Left lung (tissue), 14 donors: ENCODE measurements at places on chromosomes 11 and 22.

DNA sequence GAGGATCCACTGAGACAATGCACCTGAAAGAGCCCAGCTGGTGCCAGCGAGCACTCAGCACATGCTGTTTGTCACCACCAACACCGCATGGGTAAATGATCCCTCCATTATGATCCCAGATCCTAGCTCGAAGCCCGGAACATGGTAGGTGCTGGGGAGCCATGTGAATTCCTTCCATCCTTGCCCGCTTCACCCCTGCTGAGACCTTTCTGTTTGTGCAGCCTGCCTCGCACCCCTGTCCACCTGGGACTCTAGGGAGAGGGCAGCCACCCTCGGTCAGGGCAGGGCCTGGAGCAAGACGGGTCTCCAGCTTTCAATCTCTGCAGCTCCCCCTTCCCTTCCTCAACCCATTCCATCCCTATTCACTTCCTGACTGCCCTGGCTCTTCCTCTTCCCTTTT lies 116.2 kb upstream of the ALX4 start:
- DNase-seq: no peak

DNA sequence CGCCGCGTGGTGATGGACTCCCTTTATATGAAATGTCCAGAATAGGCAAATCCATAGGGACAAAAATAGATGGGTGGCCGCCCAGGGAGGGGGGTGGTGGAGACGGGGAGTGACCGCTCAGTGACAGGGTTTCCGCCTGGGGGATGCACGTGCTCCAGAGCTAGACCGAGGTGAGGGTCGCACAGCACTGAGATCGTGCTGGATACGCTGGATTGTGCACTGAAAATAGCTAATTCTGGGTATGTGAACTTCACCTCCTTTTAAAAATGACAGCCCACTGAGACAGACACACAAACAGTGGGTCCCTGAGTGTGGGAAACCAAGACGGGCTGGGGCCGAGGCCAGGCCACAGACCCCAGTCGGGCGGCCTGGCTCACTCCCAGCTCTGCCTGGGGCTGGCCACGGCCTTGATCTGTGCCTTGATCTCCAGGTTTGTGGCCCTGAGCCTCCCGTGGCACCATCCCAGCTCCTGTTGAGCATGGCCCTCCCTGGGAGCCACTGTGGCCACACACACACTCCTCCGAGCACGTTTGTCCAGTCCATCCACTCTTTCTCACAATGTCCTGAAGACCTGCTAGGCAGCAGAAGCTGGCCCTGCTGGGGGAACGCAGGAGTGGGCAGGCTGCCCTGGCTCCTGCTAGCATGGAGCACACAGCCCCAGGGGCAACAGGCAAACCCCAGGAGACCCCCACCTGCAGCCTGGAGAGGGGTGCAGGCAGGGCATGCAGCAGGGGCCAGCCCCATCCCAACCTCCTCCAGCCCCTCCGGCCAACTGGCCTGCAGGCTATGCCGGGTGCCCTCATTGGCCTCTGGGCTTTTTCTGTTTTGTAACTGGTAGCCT lies 41.0 kb upstream of the TH start:
- no peak for DNase-seq

GRCh38 chr11:102912482-102912830 lies 37.7 kb upstream of the MMP12 start:
- DNase-seq: no peak

DNA sequence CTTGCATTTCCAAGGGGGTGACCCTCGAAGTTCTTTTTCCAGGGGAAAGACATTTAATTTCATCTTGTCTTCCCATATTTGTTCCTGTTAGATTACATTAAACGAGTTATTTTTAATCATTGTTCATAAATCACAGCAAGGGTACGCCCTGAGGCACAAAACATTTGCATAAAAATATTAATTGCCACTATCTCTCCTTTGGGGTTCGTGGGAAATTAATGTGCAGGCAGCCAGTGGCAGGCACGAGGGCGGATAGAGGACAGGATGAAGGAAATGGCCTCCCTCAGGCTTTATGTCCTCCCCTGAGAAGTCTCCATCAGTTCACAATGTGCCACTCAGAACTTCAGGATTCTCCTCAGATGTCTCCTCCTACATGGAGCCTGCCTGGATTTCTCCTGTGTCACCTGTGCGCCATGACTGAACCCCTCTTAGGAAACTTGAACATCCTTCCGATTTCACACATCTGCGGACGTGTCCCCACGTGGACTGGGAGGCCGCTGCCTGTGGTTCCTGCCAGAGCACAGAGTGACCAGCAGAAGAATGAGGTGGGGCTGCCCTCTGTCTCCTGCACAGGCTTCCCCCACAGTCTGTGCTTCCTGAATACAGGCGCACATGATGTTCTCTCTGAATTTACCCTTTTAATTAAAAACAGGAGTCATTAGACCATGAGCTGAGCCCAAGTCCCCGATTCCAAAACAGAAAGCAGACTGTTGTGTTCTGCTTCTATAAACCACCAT lies 1085.9 kb downstream of the TBC1D22A start:
- no peak for DNase-seq

DNA sequence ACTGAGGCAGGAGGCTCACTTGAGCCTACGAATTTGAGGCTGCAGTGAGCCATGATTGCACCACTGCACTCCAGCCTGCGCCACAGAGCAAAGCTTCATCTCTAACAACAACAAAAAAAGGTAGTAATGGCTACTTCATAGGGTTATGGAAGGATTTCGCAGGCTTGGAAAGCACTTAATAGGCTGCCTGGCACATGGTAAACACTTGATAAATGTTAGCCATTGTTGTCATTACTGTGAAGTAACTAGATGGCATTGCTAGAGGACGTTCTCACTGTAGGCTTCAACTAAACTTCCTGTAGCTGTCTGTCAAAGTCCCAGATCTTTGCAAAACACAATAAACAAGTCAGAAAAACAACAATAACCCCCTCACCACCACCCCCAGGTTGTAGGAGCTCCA lies 357.2 kb upstream of the NARS2 start:
- DNase-seq: no peak
